GM23248 (cell line): ENCODE measurements at places on chromosomes 1 and 21.

DNA sequence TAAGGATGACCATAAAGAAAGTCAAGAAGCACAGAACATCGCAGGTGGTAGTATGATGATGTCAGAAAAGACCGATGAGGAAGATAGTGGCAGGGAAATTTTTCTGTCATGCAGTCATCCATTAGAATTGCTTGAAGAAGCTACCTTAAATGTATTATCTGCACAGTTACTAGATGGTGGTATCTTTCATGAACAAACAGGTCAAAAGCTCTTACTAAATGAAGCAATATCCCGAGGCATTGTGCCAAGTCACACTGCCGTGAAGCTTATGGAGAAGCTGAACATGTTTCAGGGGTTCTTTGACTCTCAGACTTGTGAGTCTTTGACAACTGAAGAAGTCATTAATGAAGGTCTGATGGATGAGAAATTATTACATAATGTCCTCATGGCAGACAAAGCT is 128.8 kb downstream of the MACF1 start:
- no peak overlapping the region for H3K4me3 ChIP-seq
- H3K27ac ChIP-seq: no peak overlapping the region
- H3K27me3 ChIP-seq: no peaks in the 10 kb centered on the region

- H3K4me1 ChIP-seq: no peaks in the 10 kb centered on the region
- no peaks in the 10 kb centered on the region for H3K27me3 ChIP-seq
- H3K27ac ChIP-seq: no peak overlapping the region
- peak; percentile 58 for DNase-seq
- no peaks in the 10 kb centered on the region for H3K36me3 ChIP-seq
- no peak overlapping the region for H3K4me3 ChIP-seq
These were observed 207.1 kb downstream of the NUF2 start for GRCh38 chr1:163528710-163529348.

DNA sequence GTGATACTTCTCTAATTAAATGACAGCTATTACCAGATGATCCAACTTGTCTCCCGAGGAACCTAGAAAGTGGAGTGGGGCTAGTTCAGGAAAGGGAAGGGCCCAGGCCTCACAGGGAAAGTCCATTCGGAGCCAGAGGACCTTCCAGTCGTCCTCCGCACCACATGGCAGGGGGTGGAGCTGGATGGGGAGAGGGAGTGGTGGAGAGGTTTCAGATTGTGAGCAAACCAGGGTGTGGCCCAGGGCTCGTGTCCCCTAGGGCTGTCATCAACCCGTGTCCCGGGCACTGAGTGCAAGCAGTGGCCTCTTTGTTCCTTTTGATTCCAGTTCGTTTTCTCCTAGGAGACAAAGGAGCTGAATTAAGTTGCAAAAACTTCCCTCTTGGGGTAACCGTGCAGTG is 114.9 kb downstream of the HUNK start:
- H3K4me1 ChIP-seq: peaks cover 8% of the 10 kb centered on the region
- H3K36me3 ChIP-seq: no peaks in the 10 kb centered on the region
- no peak for DNase-seq

- H3K36me3 ChIP-seq: no peaks in the 10 kb centered on the region
- H3K27ac ChIP-seq: no peak overlapping the region
- no peak overlapping the region for H3K4me3 ChIP-seq
- no peaks in the 10 kb centered on the region; the same call in 1 of the 2 replicates for H3K27me3 ChIP-seq
- no peaks in the 10 kb centered on the region for H3K4me1 ChIP-seq
These were observed 7.9 kb upstream of the MRPS15 start for GRCh38 chr1:36471830-36472641.

GRCh38 chr21:46112725-46113215 is 14.9 kb downstream of the COL6A2 start:
- no peaks in the 10 kb centered on the region for H3K27me3 ChIP-seq
- H3K27ac ChIP-seq: no peak overlapping the region
- no peak for DNase-seq

GRCh38 chr21:45130324-45130774 is 56.0 kb downstream of the ADARB1 start:
- H3K4me3 ChIP-seq: peak overlapping the region; percentile 67
- no peaks in the 10 kb centered on the region for H3K36me3 ChIP-seq
- peak; percentile 85 for DNase-seq

DNA sequence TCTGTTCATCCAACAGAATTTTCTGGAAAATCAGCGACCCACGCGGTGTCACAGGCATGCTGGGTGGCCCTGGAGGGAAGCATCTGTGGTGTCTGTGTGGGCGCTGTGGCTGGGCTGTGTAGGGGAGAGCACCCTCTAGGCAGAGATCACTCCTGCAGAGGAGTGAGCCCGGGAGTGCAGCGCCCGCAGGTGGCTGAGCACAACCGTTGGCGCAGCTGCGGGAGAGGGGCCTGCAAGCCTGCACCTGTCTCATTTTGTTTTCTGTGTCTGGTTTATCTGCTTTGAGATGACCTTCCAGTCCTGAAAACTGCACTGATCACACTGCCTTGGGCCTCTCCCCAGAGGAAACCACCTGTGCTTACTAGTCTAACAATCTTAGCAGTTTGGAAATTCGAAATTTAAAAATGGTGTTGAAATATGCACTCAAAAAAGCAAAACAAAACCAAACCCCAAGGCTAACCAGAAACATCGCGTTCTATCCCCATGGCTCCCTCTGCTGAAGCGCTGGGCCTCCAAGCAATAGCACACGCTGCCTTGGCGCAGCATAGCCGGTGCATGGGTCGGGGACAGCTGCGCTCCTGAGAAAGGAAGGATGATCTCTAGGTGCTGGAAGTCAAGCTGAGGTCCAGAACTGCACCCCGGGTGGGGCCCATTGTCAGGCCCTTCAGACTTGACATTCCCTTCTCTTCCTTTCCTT is 4.8 kb downstream of the FAM3B start:
- no peak overlapping the region for H3K27ac ChIP-seq
- no peaks in the 10 kb centered on the region for H3K4me1 ChIP-seq
- H3K27me3 ChIP-seq: peaks cover 32% of the 10 kb centered on the region
- DNase-seq: no peak

DNA sequence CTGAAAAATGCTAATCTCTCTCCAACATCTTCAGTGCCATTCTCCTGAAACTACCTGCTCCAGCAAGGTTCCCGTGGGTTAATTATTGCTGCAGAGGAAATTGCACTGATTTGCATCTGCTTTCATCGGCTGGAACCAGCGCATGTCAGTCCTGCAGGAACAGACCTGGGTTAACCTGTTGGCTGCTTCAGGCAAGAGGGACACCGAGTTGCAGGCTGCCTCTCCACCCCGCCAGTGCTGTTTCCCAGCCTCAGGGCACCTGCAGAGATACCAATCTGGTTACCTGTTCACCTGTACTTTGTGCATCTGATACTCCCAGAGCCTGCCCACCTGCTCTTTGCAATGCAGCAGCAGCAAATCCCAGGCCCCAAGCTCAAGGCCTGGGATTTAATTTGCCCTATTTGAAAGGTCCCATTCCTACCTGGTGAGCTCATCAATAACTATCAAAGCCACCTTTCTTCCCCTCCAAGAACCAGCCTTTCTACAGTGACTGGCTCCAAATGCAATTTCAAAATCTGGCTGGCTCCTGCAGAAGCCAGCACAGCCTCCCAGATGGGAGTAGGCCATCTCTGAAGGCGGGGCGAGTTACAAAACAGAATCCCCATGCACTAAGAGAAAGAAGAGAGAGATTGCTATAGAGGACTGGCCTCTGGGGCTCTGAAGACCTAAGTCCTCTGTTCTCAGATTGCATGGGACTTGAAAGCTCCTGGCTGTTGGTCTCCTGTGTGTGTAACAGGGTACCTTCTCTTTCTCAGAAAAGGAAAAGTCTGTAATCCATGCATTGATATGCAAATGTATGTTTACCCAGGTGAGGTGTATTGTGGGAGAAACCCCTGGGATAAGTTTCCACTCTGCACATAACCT is 67.8 kb downstream of the TOMM20 start:
- no peaks in the 10 kb centered on the region for H3K4me1 ChIP-seq
- H3K36me3 ChIP-seq: no peaks in the 10 kb centered on the region
- no peaks in the 10 kb centered on the region for H3K27me3 ChIP-seq
- H3K4me3 ChIP-seq: no peak overlapping the region
- no peak overlapping the region for H3K27ac ChIP-seq

- peaks cover 42% of the 10 kb centered on the region for H3K27me3 ChIP-seq
- H3K36me3 ChIP-seq: no peaks in the 10 kb centered on the region
- DNase-seq: no peak
- H3K4me1 ChIP-seq: no peaks in the 10 kb centered on the region
These were observed 36.4 kb downstream of the CAPN8 start for GRCh38 chr1:223629126-223629457.

GRCh38 chr21:29749957-29750356 is 189.8 kb downstream of the GRIK1 start:
- no peaks in the 10 kb centered on the region for H3K36me3 ChIP-seq
- H3K27ac ChIP-seq: no peak overlapping the region
- H3K4me1 ChIP-seq: no peaks in the 10 kb centered on the region

GRCh38 chr1:238648751-238649150 is 737.6 kb upstream of the CHRM3 start:
- H3K36me3 ChIP-seq: no peaks in the 10 kb centered on the region
- DNase-seq: peak; percentile 8

DNA sequence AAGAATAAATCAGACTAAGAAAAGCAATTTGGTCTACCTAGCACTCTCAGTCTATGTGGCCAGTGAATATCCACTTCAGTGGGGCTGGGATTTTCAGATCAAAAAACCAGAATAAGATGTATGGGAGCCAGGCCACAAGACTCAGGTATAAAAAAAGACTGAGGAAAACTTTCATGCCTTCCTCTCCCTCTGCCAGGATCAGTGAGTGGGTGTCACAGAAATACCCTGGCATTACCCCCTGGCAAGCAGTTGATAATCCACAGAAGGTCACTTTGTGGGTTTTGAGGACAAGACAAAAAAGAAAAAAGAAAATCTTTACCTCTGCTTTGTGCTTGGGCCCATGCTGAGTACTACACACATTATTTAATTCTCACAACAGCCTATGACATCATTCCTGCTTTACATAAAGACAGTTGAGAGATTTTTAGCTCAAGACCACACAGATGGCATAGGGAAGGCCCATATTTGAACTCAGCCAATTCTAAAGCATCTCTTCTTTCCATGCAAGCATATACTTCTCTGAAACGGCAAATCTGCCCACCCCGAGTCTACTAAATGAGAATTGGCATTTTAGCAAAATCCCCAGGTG is 57.6 kb downstream of the DESI2 start:
- no peak overlapping the region for H3K27ac ChIP-seq
- H3K36me3 ChIP-seq: no peaks in the 10 kb centered on the region
- no peaks in the 10 kb centered on the region for H3K27me3 ChIP-seq

DNA sequence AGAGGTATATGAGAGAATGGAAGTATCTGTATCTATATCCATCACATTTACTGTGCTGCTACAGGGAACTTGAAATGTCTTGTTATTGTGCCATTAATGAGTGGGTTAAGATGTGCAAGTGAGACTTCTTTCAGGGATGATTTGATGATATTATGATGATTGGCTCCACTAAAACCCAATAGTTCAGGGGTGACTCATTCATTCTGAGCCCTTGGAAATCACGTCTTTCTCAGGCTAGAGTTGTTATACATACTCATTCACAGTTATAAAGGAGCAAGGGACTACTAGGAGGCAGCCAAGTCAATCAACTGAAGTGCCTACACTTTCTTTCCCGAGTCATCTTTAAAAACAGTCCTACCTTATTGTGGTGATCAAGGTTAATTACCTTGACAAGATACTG is 1109.8 kb upstream of the B3GALT2 start:
- H3K4me1 ChIP-seq: no peaks in the 10 kb centered on the region
- H3K36me3 ChIP-seq: no peaks in the 10 kb centered on the region
- no peak overlapping the region for H3K27ac ChIP-seq
- H3K4me3 ChIP-seq: no peak overlapping the region
- no peaks in the 10 kb centered on the region for H3K27me3 ChIP-seq

DNA sequence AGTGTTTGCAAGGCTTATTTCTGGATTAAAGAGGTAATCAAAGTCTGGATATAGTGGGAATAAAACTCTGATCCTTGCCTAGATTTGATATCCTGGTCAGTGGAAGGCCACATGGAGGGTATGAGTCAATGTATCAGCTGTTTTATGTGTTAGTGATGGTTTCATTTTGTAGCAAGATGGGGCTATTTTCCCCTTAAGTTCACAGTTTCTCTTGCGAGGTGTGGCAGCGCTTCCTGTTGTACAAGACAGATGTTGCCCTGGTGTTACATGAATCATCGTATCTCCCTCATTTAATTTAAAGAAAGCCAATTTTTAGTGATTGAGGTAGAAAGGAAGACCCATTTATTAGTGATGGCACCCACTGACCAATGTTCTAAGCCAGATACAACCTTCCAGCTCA is 220.2 kb downstream of the DUSP10 start:
- H3K36me3 ChIP-seq: no peaks in the 10 kb centered on the region
- H3K4me3 ChIP-seq: no peak overlapping the region
- H3K27ac ChIP-seq: no peak overlapping the region
- no peaks in the 10 kb centered on the region for H3K4me1 ChIP-seq
- H3K27me3 ChIP-seq: no peaks in the 10 kb centered on the region

DNA sequence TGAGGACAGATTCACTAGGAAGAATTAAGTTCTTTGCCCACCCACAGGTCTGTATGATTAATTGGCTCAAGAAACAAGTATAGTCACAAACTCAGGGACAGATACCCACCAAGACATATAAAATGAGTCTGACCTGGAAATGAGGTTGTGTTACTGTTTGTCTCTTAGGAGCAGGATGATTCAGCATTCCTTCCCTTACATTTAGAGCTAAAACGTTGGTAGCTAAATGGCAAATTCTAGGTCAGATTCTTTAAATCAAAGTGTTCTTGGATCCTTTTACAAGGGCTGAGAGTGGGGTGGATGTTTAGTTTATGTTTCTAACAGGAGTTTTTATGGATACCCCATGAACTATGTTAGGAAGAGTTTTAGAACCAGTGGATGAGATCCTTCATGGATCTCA is 4.7 kb downstream of the RIMKLA start:
- H3K27ac ChIP-seq: no peak overlapping the region
- peak; percentile 33 for DNase-seq
- H3K4me3 ChIP-seq: no peak overlapping the region
- peaks cover 26% of the 10 kb centered on the region for H3K27me3 ChIP-seq

- peaks cover 7% of the 10 kb centered on the region for H3K4me1 ChIP-seq
- H3K4me3 ChIP-seq: no peak overlapping the region
- no peaks in the 10 kb centered on the region for H3K36me3 ChIP-seq
- no peaks in the 10 kb centered on the region for H3K27me3 ChIP-seq
- no peak for DNase-seq
These were observed 4.7 kb upstream of the CD160 start for GRCh38 chr1:145714524-145715111.

DNA sequence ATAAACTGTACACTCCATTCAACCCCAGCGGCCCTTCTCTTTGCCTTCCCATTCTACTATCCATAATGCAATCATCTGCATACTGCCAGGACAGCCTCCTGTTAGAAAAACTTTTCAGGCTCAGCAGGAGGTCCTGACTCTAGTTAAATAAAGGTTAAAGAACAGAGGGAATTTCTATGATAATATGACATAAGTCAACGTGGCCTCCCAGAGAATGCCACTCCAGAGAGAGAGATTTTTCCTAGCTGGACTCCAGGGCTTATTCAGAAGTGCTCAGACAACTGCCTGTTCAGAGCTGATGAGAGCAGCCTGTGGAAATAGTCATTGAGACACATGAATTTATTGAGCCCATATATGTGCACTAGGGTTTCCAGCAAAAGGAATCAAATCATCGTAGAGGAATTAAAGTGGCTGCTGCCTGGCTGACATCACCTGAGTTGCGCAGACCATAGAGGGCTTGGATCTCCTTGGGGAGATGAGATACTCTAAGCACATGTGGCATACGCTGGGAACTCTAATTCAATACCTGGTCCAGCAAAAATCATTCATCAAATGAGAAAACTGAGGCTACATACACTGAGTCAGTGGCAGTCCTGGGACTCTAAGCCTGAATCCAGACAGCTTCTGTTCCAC is 736.2 kb downstream of the PTPRU start:
- H3K27ac ChIP-seq: no peak overlapping the region
- no peak overlapping the region for H3K4me3 ChIP-seq
- H3K27me3 ChIP-seq: no peaks in the 10 kb centered on the region; the same call in none of the 2 replicates
- peaks cover 4% of the 10 kb centered on the region; the same call in 1 of the 2 replicates for H3K4me1 ChIP-seq
- DNase-seq: no peak
